ENCODE measurements at places on chromosomes 4 and X. TPM values are rescaled to one million over a fixed set of nuclear protein-coding genes. Genes with fewer than 3 reads are reported as not detected.

Gene NEIL3
- 20.6 TPM for total RNA-seq

Gene ADH7
- not detected for total RNA-seq

Gene HS3ST1
- total RNA-seq: 0.37 TPM

Gene USP17L19
- total RNA-seq: not detected

Gene EGFL6
- not detected for total RNA-seq

Gene FRG2
- total RNA-seq: not detected

Gene GLOD5
- not detected for total RNA-seq

Gene DIAPH2
- total RNA-seq: 9.0 TPM

Gene ZNF711
- total RNA-seq: 24.0 TPM

Gene MAN2B2
- 9.4 TPM for total RNA-seq

Gene BRS3
- not detected for total RNA-seq

Gene SMIM31
- total RNA-seq: not detected

- no peak for DNase-seq
These were observed 138.6 kb upstream of the CPEB2 start for GRCh38 chr4:14863418-14864364.

DNA sequence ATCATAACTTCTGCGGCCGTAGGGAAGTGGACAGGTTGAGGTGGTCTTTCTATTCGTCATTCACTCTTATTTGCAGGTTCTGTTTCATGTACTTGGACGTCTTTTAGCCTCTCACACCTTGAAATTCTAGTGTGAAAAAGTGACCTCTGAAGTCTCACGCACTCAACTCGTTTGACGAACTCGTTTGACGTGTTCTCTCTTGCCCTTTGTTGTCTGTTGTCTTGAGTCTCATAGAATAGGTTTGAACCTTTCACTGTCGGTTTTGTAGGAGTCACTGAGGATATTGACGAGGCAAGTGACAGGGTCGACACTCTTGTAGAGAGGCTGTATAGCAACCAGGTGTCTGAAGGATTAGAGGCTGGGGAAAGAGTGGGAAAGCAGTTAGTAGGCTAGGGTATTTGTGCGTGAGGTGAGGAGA, 1.1 kb upstream of the PGRMC2 start:
- no peak for DNase-seq

GRCh38 chr4:140242357-140243277, 88.6 kb upstream of the MAML3 start:
- no peak for DNase-seq

GRCh38 chr4:25797136-25797535, 65.7 kb downstream of the SEL1L3 start:
- DNase-seq: no peak

GRCh38 chr4:119744580-119744979, 116.0 kb upstream of the PDE5A start:
- no peak for DNase-seq

- DNase-seq: no peak
These were observed 136.5 kb downstream of the CEP135 start for GRCh38 chr4:56085275-56085674.

DNA sequence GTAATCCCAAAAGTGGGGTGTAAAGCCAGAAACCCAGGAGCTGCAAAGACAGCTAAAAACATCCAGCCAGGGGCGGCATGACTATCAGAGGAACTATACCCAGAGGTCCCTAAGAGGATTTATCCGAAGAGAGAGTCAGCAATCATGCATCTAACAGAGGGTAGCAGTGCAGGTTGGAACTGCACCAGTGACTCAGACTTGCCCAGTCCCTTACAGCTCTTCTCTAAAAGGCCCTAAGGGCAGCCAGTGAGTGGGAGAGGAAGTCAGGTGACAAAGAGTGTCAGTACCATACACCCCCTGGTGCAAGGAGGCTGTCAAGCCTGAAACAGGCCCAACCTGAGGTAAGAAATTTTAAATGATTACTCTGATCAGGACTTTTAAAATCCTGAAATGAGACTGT, 88.1 kb downstream of the CAMK2D start:
- no peak for DNase-seq

GRCh38 chrX:134810211-134810610, 151.9 kb upstream of the PLAC1 start:
- no peak for DNase-seq

- DNase-seq: no peak
These were observed 3.0 kb upstream of the SEC31A start for GRCh38 chr4:82893942-82894341.

DNA sequence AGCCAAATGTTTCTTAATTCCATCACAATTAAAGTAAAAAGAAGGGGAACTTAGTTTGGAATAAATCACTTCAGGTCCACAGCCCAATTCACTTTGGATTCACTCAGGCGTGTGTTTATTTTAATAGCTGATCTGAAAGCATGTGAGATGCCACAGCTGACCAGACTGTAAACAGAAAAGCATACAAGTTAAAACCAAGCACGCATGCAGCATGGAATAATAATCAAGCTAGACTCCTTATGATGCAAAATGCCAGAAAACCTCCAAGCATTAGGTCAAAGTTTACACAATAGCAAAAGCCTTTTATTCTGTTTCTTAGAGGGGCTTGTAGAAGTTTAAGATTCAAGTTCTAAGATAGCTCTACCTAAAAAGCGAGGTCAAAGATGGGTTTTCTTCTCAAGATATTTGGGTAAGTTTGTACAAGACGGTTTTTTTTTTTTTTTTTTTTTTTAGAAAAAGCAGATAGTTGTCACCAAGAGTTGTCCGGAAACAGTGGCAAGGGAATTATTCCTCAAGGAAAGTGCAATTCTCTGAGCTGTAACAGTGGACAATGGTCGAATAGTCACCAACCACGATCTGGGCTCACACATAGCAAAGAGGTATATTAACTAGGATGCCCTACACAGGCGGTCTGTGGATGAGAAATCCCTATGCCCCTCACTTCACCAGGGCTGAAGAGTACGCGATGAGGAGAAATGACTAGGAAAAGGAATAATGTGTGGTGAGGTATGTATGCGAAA, 763 bp upstream of the PRRG1 start:
- no peak for DNase-seq

DNA sequence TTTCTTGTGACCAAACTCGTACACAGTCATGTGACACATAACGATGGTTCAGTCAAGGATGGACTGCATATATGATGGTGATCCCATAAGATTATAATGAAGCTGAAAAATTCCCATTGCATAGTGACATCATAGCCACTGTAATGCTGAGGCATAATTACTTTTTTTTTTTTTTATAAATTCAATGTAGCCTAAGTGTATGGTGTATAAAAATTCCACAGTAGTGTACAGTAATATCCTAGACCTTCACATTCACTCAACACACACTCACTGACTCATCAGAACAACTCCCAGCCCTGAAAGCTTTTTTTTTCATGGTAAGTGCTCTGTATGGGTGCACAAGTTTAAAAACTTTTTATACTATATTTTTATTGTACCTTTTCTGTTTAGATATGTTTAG, 105.0 kb downstream of the AREG start:
- no peak for DNase-seq

GRCh38 chr4:56115898-56116297, 167.2 kb downstream of the CEP135 start:
- DNase-seq: no peak

DNA sequence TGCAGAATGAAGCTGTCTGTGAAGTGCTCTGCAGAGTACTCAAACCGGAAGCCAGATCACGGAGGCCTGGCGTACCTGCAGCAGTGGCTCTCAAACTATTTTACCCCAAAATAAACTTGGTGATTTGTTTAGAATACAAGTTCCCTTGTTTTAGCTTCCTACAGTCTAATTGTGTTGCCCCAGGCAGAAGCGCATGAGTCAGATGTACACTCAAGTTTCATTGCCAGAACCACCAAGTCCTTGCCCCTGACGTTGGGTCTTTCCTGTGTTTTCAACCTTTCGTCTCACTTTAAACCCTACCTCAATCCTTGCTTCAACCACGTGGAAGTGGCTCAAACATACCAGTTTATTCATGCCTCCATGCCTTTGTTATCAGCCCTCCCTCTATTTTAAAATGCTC, 66.2 kb upstream of the SLC7A11 start:
- no peak for DNase-seq

- no peak for DNase-seq
These were observed 89.7 kb downstream of the TET2 start for GRCh38 chr4:105236202-105236915.

DNA sequence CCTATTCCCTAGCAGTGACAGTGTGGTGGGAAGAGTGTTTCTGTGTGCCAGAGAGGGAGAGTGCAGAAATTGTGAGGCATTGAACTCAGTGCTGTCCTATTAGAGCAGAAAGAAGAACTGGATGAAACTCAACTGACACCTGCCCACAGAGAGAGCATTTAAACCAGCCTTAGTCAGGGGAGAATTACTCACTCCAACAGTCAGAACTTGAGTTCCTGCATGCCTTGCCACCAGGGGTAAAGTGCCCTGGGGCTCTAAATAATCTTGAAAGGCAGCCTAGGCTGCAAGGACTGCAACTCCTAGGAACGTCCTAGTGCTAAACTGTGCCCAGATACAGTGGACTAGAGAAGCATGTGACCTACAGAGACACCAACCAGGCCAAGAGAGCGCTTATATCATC, 12.8 kb downstream of the CYSLTR1 start:
- DNase-seq: no peak

- DNase-seq: no peak
These were observed 12.0 kb upstream of the TRIM61 start for GRCh38 chr4:164989471-164989870.

- peak; percentile 74 for DNase-seq
These were observed 212.6 kb downstream of the SPOCK3 start for GRCh38 chr4:167021545-167022155.

DNA sequence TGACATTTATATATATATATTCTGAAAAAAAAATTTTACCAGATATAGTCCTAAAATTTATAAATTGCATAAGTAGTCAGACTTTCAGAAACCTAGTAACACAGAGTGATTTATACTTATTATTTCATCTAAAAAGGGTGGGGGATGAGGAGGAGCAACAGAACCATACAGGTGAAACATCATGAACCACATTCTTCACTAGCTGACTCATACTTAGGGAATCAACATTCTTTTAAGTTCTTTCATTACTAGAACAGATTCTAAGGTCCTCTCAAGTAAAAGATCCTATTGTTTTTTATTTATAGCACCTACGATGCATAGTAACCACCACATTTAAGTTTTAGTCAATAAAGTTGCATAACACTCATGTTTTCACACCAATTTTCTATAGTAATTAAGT, 166.1 kb downstream of the LRBA start:
- DNase-seq: no peak

GRCh38 chr4:130183766-130184165, 1087.8 kb downstream of the C4orf33 start:
- no peak for DNase-seq

- DNase-seq: no peak
These were observed 75.3 kb downstream of the ENPP6 start for GRCh38 chr4:184142121-184143000.

DNA sequence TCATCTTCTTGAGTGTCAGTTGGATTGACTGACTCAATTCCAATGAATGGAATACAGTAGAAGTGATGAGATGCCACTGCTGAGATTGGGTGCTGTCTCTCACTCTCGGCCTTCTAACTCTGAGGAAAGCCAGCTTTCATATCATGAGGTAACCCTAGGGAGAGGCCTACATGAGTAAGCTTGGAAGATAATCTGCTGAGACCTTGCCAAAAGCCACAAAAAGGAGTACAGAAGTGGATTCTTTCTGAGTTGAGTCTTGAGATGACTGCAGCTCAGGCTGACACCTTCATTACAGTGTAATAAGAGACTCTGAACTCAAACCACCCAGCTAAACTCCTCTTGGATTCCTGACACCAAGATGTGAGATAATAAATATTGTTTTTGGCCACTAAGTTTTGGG, 537.4 kb upstream of the MAGEB18 start:
- DNase-seq: no peak

GRCh38 chrX:22097012-22097694, 65.0 kb downstream of the PHEX start:
- no peak for DNase-seq
